Endodermal cell (in vitro differentiated cells): ENCODE measurements at places on chromosomes 3 and 15. TPM values are rescaled to one million over a fixed set of nuclear protein-coding genes. Genes with fewer than 3 reads are reported as not detected.
A peak's percentile ranks its signal among the peaks of the same experiment; 100 is the strongest.

DNA sequence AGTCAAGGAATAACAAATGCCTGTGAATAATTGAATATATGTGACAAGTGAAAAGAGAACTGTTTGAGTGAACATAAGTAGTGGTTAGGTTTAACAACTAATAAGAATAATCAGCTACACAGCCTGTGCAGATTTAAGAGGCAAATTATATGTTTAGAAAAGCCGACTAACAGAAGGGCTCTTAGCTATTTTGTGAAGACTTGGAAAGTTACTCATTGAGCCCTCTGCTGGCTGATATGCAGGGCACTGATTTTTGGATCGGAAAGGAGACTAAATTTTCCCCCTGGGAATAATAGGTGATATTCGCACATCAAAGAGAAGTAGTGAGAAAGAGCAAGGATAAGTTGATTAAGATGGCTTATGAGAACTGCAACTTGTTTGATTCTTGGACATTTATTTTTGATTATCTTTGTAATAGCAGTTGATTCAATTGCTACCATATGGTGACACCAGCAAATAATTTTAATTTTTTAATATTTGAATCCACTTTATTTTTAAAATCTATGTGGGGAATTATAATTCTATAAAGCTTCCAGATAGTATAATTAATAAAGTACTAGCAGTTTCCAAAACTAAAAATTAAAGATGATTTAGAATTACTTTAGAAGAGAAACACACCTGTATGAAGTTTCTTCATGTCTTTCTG is 156.2 kb downstream of the NLGN1 start:
- no peak overlapping the region for H3K4me3 ChIP-seq
- DNase-seq, result peak; percentile 51
- no peaks in the 10 kb centered on the region for H3K27me3 ChIP-seq
- H3K4me1 ChIP-seq, result no peaks in the 10 kb centered on the region
- H3K36me3 ChIP-seq, result no peaks in the 10 kb centered on the region

Gene MAPKAPK3
- total RNA-seq, result 39.7 TPM in 2 replicates

DNA sequence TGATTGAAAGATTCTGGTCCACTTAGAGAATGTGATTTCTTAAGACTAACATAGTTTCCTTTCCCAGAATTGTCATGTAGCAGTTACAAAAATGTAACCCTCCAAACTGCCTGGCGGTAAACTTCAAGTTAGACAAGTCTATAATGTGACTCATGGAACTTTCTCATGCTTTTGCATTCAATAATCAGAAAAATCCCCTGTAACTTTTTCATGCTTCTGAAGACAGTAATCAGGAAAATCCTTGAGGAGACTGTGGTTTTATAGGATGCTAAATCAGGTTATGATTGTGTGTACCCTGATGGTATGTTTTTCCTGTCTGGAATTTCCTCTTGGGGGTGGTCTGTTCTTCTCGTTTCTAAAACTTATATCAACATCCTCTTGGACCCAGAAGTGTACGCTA is 74.0 kb upstream of the RARB start:
- H3K27ac ChIP-seq, result no peak overlapping the region
- peaks cover 6% of the 10 kb centered on the region for H3K4me1 ChIP-seq
- H3K36me3 ChIP-seq, result no peaks in the 10 kb centered on the region
- no peak overlapping the region for H3K4me3 ChIP-seq

Gene CDHR4
- total RNA-seq, result not detected in 2 replicates

DNA sequence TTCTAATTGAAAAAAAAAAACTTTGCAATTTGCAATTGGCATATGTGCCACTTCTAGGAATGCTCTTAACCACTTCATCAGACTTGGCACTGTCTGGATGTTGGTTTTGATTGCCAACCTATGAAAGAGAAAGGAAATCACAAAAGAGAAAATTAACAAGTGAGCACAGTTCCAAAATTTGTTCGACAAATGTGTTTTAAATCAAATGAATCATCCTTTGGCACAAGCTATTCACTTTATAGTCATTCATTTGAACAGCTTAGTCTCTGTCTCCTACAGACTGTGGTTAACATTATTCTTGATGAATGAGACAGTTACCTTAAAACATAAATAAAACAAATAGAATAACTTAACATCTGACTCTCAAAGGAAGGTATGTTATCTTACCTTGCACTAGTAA is 265.0 kb downstream of the EPHA3 start:
- H3K4me1 ChIP-seq, result no peaks in the 10 kb centered on the region
- no peak overlapping the region for H3K4me3 ChIP-seq
- H3K27me3 ChIP-seq, result no peaks in the 10 kb centered on the region
- no peak for DNase-seq
- H3K36me3 ChIP-seq, result no peaks in the 10 kb centered on the region

DNA sequence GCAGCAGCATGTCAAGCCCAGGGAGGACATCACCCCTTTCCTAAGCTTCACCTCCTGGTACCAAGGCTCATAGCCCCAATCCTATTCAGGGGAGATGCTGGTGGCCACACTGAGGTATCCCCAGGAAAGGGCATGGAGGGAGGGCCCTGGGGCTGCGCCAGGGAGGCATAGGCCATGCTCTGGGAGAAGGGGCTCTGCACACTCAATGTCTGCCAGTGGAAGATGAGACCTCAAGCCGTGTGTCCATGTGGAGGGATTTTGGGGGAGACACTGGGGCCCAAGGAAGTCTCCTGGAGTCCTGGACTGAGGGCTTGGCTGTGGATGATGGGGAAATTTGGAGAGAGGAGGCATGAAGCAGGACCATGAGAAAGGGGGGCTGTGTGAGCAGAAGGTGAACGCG is 21.2 kb upstream of the PRR23E start:
- H3K27me3 ChIP-seq, result no peaks in the 10 kb centered on the region
- H3K4me1 ChIP-seq, result no peaks in the 10 kb centered on the region
- no peak overlapping the region for H3K4me3 ChIP-seq

DNA sequence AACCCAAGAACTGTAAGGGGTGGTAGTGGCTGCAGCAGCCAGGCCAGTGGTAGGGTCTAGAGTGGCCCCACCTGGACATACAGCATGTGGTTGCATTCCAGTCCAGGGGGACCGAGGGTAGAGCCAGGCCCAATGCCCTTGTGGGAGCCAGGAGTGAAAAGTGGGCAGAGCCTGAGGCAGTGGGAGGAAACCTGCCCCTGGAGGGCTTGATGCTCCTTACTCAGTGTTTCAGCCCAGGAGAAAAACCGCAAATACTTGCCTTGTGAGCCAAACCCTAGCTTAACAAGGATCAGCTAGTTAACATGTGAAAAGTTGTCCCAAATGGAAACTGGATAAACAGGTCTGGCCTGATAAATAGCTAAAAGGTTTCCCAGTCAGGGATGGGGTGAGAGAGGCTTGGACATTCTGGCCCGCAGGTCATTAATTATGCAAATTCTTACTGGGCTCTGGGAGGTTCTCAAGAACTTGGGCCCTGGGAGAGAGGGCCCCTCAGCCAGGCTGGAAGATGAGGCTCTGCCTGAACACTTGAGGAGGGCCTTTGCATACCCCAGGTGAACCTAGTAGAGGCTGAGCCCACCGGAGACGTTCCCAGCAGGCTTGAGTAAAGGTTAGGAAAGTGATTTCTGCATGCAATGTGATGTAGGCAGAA is 222.1 kb downstream of the THSD4 start:
- no peaks in the 10 kb centered on the region for H3K36me3 ChIP-seq
- no peak overlapping the region for H3K4me3 ChIP-seq
- no peak overlapping the region for H3K27ac ChIP-seq

- H3K27ac ChIP-seq, result peak within 1 kb of the TSS; percentile 85
- H3K4me3 ChIP-seq, result peak within 1 kb of the TSS; percentile 96
- no peaks in the 10 kb centered on the region for H3K36me3 ChIP-seq
- no peaks in the 10 kb centered on the region for H3K27me3 ChIP-seq
- H3K4me1 ChIP-seq, result peaks cover 3% of the 10 kb centered on the region
- DNase-seq, result peak; percentile 99
Measured at GRCh38 chr15:72118017-72118978, at the start of the genes MYO9A and SENP8. Gene MYO9A (minus strand): TSS chr15:72118150. CDS start chr15:72046563, 71,587 bp downstream. Gene SENP8 (plus strand): TSS chr15:72118403. CDS start chr15:72139624, 21,221 bp downstream.

Gene KBTBD8
- total RNA-seq, result 2.0 to 4.7 TPM (median 3.5 TPM) in 3 replicates

DNA sequence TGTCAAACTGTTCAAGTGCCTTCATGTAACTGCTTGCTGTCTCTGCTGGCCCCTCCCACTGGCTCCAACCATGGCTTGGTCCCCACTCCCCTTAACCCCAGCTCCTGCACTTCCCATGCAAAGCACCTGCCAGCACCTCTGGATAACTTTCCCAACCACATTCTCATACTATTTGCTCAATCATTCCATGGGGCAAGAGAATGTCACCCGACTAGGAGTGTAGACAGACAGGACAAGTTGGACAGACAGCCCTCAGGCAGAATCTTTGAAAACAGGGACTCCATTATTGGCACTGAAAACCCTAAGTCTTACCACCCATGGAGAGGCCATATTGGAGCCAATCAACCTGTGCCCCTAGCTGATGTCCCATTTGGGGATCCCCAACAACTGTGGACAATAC is 246.5 kb downstream of the RPLP1 start:
- no peak for DNase-seq
- H3K36me3 ChIP-seq, result no peaks in the 10 kb centered on the region
- no peak overlapping the region for H3K4me3 ChIP-seq
- no peaks in the 10 kb centered on the region for H3K4me1 ChIP-seq
- H3K27ac ChIP-seq, result no peak overlapping the region

- H3K36me3 ChIP-seq, result no peaks in the 10 kb centered on the region
- no peaks in the 10 kb centered on the region for H3K27me3 ChIP-seq
- H3K4me3 ChIP-seq, result no peak overlapping the region
- peak; percentile 65 for DNase-seq
Measured at GRCh38 chr3:40996382-40996781, 202.9 kb upstream of the CTNNB1 start.

DNA sequence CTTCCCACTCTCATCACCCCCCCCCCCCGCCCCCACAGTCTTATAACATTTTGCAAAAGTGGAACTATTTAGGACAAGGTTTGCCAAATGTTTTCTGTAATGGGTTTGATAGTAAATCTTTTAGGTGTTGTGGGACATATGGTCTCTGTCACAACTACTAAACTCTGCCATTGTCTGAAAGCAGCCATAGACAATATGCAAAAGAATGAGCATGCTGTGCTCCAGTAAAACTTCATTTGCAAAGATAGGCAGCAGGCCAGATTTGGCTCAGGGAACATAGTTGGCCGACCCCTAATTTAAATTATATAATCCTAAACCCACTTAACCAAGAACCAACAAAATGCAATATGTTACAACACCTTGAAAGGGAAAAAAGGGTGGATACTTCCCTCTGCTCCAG is 46.4 kb downstream of the TIPARP start:
- no peak overlapping the region for H3K4me3 ChIP-seq
- DNase-seq, result no peak
- H3K4me1 ChIP-seq, result peaks cover 9% of the 10 kb centered on the region
- H3K27ac ChIP-seq, result no peak overlapping the region
- peaks cover 6% of the 10 kb centered on the region for H3K36me3 ChIP-seq
- no peaks in the 10 kb centered on the region for H3K27me3 ChIP-seq

DNA sequence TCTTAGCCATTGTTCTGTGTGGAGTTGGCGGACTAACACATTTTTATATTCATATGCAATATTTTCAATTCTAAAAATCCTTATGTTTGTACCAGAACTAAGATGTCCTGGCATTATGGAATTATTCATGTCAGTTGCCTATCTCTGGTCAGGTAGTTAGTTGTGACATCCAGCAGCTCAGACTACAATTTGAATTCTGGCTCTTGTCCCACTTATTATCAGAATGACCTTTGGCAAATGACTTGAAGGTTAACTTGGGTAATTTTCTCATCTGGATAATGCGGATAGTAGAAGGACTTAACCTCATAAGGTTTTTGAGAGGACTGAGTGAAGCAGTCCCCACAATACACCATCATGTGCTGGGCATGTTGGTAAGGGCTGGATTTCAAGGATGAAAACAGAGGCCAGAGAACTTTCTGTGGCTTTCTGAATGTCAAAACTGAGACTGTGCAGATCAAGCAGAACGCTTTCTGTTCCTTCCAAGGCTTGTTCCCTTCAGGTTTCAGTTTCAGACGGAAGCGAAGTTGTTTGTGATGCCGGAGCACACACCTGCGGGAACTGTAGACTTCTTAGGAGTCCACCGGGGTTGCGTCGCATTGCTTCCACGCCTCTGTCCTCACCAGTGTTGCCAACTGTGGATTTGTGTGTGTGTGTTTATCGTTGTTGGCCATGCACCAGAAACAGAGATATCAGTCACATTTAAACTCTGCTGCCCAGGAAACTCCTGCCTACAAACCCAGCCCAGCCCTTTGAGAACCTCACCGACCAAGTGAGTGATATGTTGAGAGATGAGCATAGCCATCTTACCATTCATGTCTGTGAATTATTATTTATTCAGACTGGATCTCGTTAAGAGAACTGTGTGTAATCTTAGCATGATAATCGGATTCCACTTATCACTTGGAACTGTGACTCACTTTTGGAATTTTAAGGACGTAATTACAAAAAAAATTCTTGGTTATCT is 76.0 kb downstream of the PTPRG start:
- no peak overlapping the region for H3K27ac ChIP-seq
- peaks cover 3% of the 10 kb centered on the region for H3K36me3 ChIP-seq
- no peak overlapping the region for H3K4me3 ChIP-seq
- no peaks in the 10 kb centered on the region for H3K4me1 ChIP-seq

Gene SLC9C1
- 0.24 to 0.50 TPM in 2 of 3 replicates, not detected in the other for total RNA-seq

Gene RBMS3
- 6.5 and 7.3 TPM in 2 replicates for total RNA-seq

DNA sequence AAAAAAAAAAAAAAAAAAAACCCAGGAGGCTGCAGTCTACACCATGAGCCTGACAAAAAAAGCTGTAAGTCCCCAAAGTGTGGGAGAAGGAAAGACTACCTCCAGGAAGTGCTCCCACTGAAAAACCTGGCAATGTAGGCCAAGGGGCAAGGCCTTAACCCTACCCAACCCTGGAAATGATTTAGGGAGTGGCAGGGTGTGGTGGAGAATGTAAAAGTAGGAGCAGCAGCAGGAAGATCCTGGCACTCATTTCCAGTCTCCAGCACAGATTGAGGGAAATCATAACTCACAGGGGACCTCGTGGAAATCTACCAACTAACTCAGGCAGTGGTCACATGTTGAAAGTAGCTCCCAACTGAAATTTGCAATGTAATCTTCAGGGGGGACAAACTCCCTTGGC is 839.5 kb downstream of the EPHA3 start:
- H3K4me3 ChIP-seq, result no peak overlapping the region
- DNase-seq, result no peak
- no peaks in the 10 kb centered on the region for H3K27me3 ChIP-seq
- no peaks in the 10 kb centered on the region for H3K36me3 ChIP-seq
- no peak overlapping the region for H3K27ac ChIP-seq

Gene C3orf22
- total RNA-seq, result not detected in 3 replicates

Gene ACP3
- 15.3 and 17.0 TPM in 2 replicates for total RNA-seq

DNA sequence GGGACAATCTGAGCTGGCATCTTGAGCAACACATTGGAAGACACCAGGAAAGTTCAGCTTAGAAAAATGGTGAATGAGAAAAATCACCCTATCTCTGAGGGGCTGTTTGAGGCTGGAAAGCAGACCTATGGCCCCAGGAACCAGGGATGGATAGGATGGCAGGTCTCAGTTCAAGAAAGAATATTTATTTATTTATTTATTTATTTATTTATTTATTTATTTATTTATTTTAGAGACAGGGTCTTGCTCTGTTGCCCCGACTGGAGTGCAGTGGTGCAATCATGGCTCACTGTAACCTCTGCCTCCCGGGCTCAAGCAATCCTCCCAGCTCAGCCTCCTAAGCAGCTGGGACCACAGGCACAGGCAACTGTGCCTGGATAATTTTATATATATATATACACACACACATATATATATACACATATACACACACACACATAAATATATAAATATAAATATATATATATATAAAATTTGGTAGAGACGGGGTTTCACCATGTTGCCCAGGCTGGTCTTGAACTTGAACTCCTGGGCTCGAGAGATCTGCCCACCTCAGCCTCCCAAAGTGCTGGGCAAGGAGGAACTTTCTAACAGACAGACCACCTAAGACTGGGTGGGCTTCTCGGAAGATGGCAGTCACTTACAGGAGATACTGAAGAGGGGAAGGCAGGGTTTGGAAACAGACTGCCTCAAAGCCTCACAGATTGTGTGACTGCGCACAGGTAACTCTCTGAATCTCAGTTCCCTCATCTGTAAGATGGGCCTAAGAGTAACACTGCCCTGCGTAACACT is 29.7 kb downstream of the CCDC13 start:
- no peak for DNase-seq
- H3K4me1 ChIP-seq, result no peaks in the 10 kb centered on the region
- no peaks in the 10 kb centered on the region for H3K27me3 ChIP-seq
- H3K36me3 ChIP-seq, result no peaks in the 10 kb centered on the region
